ENCODE measurements at places on chromosomes 16 and 17.

DNA sequence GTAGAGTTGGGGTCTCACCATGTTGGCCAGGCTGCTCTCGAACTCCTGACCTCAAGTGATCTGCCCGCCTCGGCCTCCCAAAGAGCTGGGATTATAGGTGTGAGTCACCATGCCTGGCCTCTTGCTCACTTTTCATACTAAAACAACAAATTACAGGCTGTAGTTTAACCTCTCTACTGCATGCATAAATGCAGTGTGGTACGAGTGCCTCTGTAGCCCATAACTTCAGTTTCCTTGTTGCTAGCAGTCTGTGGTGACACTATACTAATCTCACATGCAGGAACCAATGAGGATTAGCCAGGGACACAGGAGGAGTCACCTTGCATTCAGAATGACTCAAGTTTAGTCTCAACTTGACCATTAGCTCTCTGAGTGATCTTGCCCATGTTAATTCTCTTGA is 20.1 kb downstream of the HMOX2 start:
- peak; percentile 37 for DNase-seq

- no peak for DNase-seq
Measured at GRCh38 chr16:24822542-24822941, 23.2 kb upstream of the SLC5A11 start.

DNA sequence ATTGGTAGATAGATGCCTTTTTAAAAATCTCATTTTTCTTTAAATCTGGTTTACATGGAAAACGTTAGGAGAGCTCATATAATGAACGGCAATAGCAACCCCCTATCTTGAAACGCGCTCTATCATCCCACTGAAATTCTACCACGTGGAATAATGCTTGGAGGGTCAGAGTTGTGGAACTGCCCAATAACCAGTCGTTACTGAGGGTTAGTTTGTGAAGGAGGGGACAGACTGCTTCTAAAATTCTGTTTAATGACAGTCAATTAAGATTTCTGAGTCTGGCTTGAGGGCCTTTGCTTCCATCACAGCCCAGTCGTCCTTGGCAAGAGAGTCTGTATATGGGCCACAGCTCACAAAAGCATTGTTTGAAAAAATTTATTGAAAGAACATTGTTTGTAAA is 482 bp downstream of the IRF8 start:
- DNase-seq, result no peak

- DNase-seq, result no peak
Measured at GRCh38 chr16:47624563-47624962, 163.4 kb downstream of the PHKB start.

GRCh38 chr17:72462814-72463213 is 342.0 kb downstream of the SOX9 start:
- no peak for DNase-seq

DNA sequence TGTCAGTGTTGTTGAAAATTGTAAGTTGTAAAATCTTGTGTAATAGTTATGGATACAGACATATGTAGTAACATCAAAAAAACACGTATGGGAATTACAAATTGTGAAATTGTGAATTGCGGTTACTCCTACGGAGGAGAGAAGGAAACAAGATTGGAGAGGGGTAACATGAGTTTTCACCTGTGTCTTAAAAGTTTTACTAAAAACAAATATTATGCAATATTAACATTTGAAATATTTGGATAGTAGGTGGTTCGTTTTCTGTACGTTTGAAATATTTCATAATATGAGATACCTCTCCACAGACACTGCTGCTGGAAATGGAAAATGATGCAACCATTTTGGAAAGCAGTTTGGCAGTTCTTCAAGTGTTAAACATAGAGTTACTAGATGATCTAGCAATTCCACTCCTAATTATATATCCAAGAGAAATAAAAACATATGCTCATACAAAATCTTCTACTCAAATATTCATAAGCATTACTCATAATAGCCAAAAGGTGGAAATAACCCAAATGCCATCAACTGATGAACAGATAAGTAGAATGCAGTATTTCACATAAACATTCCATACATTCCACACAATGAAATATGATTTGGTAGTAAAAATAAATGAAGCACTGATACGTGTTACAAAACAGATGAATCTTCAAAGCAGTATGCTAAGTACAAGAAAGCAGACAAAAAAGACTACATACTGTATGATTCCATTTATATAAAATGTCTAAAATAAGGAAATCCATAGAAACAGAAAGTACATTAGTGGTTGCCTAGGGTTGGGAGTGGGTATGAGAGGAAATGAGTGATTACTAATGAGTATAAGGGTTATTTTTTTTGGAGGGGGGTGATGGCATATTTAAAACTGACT is 40.7 kb upstream of the ABCA10 start:
- no peak for DNase-seq

GRCh38 chr17:57115377-57115776 is 30.3 kb downstream of the AKAP1 start:
- DNase-seq, result no peak

- no peak for DNase-seq
Measured at GRCh38 chr16:53031323-53031942, 21.3 kb downstream of the CHD9NB start.

DNA sequence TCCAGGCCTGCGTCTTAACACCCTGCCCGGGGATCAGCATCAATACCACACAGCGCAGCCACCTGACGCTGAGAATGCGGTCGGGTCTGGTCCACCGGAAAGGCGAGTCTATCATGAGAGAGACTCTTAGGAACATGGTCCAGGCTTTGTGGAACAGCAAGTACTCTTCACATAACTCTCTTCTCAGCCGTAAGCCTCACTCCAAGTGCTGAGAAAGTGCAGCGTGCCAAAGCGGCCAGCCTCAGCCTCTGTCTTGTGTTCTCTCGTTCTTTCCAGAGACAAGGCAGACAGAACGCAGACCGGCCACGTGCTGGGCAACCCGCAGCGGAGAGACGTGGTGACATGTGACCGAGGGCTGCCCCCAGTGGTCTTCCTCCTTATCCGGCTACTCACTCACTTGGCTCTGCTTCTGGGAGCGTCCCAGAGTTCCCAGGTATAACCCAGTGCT is 34.4 kb upstream of the ENDOV start:
- DNase-seq, result no peak

GRCh38 chr17:5500589-5501391 is 14.4 kb downstream of the MIS12 start:
- peak; percentile 72 for DNase-seq

DNA sequence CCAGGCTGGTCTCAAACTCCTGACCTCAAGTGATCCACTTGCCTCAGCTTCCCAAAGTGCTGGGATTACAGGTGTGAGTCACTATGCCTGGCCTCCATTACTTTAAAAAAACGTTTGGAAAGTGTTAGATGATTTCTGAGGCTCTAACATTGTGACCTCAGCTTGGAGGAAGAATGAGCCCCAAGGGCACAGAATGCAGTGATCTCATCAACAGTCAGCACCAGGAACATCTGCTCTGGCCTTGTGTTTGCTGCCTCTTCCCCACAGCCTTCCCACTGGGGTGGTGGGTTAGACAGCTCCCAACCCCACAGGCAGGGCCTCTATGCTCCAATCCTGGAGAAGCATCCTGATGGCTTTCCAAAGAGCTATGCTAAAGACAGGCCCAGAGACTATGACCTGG is 37.7 kb upstream of the SREBF1 start:
- no peak for DNase-seq

DNA sequence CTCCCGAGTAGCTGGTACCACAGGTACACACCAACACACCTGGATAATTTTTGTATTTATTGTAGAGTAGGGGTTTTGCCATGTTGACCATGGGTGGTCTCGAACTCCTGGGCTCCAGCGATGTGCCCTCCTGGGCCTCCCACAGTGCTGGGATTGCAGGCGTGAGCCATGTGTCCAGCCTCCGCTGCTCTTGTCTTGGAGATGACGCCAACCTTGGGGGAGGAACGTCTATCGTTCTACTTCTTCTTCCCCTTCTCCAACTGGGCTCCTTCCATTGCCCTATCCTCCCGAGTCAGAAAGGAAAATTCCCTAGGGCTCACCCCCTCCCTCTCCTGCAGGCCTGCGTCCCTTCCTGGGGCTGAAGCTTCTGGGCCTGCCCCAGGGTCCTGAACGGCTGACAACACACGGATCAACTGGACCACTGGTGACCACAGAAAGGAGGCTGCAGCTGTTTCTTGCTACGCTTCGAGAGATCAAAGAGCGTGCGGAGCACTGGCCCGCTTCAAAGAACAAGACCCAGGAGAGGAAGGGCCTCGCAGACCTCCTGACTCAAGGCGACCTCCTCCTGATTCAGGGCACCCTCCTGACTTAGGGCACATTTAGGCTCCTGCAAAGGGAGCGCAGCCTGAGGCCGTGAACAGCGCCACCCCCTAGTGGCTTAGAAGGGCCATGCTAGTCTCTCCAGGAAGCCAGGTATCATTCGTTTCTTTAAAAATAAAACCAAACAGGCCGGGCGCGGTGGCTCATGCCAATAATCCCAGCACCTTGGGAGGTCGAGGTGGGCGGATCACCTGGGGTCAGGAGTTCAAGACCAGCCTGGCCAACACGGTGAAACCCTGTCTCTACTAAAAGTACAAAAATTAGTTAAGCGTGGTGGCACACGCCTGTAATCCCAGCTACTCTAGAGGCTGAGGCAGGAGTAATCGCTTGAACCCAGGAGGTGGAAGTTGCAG is 48.5 kb upstream of the HELZ start:
- peak; percentile 59 for DNase-seq

- DNase-seq, result no peak
Measured at GRCh38 chr16:61926766-61927165, 109.5 kb downstream of the CDH8 start.

- peak; percentile 88 for DNase-seq
Measured at GRCh38 chr17:41308251-41308917, 725 bp downstream of the KRTAP16-1 start.

DNA sequence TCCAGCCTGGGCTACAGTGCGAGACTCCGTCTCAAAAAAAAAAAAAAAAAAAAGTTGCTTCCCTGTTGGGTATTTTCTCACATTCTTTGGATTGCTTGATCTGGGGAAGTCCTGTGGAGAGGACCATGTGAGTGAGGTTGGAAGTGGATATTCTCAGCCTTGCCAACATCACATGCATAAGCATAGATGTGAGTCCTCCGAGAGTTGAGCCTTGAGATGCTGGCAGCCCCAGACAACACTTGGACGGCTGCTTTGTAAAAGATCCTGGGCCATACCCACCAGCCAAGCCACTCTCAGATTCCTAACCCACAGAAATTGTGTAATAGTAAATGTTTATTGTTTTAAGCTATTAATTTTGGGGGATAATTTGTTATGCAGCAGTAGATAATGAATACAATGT is 1570.0 kb upstream of the GOT2 start:
- no peak for DNase-seq

DNA sequence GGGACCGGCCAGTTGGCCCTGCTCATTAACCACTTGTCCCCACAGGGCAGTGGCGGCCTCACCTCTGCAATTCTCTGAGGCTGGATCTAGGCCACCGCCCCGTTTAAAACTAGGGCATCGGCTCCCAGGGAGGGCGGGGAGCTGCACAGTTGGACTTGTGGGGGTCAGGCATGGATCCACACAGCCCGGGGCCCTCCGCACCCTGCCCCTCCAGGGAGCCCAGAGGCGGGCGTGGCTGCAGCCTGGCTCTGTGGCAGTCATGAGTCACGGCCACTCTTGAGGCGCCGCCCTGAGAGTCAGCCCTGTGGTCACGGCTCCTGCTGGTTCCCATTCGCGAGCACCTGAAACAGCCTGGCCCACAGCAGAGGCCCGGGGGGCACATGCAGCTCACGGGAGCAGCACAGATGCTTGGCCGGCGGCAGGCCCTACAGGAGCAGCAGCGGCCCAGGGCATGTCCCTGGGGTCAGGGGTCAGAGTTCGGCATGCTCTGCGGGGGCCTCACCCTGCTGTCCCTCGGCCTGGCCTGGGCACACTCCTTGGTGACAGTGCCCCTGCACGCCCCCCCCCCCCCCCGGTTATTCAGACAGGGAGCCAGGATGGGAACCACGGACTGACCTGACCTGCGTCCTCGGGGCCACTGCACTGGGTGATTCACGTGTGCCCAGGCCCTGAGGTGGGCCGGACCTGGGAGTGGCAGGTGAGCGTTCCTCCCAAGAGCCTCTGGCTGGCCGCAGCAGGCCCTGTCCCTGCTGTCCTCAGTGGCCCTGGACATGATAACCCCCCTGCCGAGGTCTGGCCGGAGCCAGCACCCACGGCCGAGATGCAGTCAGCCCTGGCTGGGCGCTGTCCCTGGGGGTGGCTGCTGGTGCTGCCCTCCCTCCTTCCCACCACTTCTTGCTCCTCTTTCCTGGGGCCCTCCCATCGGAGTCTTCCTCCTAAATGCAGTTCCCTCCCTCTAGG is 8.2 kb downstream of the CAPN15 start:
- peak; percentile 60 for DNase-seq

DNA sequence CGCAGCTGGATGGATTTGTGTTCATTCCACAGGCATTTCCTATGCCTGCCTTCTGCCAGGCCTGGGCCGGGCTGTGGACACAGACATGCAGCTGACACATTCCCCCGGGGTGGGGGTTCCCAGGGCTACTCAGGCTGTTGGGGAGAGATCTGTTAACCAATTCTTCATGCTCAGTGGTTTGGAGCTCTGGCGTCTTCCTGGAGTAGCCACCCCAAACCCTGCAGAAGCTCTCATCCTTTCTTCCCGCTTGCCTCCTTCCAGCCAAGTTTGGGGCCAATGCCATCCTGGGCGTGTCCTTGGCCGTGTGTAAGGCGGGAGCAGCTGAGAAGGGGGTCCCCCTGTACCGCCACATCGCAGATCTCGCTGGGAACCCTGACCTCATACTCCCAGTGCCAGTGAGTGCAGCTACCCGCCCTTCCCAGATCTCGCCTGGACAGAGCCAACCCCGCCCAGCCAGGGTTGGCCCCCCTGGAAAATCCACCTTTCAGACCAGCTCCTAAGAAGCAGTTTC is 2.6 kb downstream of the ENO3 start:
- no peak for DNase-seq

- DNase-seq, result no peak
Measured at GRCh38 chr16:79476580-79476979, 124.0 kb downstream of the MAF start.

DNA sequence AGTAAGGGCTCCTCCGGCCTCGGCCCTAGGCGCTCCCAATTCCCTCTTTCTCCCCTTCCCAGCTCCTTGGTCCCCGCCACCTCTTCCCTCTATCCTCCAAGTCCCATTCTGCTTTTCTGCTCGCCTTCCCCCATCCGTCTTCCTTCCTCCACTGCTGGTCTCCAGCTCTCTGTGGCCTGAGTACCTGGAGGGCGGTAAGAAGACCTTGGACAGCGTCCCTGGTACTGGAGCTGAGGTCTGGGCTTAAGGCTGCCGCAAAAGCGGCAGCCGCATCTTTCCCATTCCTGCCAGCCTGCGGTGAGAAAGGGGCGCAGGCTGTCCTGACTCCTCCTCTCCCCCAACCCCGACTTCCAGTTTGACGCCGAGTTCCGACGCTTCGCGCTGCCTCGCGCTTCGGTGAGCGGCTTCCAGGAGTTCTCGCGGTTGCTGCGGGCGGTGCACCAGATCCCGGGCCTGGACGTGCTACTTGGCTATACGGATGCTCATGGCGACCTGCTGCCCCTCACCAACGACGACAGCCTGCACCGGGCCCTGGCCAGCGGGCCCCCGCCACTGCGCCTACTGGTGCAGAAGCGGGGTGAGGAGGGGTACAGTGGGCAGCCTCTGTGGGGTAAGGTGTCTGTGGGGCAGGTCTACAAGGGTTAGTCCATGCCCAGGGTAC is 471 bp downstream of the PARD6A start:
- no peak for DNase-seq

Measured in H4 (cell line).